ENCODE measurements at places on chromosomes 1 and 21.

DNA sequence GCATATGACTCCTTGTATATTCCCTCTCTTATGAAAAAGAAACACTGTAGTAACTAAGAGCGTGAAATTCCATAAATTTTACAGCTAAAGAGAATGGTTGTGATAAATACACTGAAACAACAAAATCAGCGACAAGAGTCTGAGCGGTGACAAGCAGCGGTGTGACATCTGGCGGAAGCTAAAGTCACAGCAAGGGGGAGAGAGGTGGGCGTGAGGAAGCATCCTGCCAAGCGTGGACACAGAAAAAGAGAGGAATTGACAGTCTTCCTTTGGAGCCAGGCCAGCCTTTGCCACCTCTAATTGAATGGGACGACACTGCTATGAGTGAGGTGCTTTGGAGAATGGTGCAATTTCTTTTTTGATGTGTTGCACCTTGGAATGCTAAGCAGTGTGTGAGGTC is 25.9 kb downstream of the PSMB2 start:
- no peak for DNase-seq

DNA sequence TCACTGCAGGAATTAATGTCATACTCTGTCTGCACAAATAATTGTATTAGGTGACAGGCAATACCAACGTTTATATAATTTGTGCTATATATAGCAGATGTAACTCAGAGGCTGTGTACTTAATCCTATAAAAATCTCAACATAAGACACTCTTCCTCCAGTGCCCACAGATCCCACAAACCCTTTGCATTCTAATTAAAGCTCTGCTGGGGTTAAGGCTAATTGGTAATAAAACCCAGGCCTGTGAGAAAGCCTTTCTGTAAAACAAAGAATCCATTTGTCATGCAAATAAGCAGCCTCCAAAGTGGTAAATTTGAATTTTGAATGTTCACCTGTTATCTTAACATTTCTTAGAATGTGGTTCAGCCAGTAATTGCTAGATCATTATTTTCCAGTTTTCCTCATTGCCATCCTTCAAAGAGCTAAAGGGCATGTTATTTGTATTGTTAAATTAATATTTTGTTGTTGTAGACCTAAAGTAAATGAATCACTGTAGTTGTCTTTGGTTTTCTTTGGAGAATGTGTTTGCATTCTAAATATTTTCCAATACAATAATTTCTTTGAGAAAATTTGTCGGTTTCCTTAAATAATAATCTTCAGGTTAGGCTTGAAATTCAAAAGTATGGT is 46.3 kb upstream of the PRDX6 start:
- DNase-seq, result no peak

- no peak for DNase-seq
Observed at GRCh38 chr1:39269791-39270342, 65.4 kb downstream of the MACF1 start.

DNA sequence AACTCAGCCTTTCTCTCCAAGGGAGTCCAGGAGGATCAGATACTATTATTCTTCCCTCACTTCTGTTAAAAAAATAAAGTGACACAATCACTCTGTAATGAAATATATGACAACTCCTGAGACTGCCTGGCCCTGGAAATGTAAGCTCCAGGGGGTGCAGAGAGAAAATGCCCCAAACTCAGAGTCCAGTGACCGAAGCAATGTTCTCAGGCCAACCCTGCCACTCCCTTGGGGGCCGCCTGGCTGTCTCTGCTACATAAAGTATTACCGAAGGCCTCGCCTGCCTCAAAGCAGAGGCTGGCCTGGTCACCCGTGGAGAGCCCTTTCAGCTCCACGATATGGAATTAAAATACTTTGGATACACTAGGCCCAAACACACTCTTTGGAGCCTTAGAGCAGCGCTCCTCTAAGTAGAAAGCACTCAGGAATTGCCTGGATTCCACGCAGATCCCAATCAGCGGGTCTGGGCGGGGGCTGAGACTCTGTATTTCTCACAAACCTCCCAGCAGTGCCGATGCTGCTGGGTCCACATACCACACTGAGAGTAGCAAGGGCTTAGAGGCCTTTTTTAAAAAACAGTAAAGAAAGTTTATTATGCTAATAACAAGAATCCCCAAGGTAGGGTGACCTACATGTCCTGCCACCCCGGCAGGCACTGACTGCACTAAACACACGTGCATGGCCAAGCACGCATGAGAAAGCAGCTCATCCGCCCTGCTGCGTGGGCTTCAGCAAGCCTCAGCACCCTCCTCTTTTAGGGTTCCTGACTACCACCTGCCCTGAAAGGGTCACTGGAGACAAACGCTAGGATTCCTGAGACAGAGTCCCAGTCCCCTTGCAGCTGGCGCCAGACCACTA is 31.1 kb downstream of the TMCO4 start:
- no peak for DNase-seq

DNA sequence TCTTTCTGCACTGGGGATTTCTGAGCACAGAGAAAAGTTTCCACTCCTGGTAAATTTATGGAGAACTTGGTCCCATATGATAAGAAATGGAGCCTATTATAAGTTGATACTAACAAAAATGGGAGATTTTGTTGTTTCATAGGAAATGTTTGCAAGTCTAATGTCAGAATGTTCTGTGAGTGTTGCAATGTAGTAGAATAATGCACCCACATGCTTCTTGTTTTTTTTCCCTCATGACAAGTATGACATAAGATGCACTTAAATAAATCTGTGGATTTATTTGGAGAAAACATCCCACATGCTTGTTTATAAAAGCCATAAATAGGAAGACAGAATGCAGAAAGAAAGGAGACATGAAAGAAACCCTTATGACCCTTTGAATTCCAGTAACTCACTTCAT is 50.8 kb upstream of the KCNJ6 start:
- no peak for DNase-seq

GRCh38 chr21:15409031-15409430 is 320.8 kb upstream of the USP25 start:
- no peak for DNase-seq

- DNase-seq, result peak; percentile 80
Observed at GRCh38 chr1:234608911-234609690, 877 bp downstream of the IRF2BP2 start.

DNA sequence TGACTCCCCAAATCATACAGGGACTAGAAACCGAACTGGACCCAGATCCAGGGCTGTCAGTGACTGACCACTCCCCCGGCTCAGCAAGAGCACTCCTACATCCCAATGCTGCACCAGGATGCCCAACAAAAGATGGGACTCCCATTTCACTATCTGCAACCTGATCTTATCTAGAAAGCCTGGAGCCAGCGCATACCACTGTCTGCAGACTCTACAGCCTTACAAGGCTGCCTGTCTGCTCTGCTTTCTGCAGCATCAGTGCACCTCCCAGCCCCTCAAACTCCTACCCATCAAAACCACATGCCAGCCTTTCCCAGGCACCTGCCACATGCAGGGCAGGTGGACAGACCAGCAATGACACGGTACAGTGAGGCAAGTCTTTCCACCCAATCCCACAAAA is 52.2 kb downstream of the SSBP3 start:
- no peak for DNase-seq

GRCh38 chr1:234584926-234585325 is 25.1 kb downstream of the IRF2BP2 start:
- DNase-seq, result no peak

DNA sequence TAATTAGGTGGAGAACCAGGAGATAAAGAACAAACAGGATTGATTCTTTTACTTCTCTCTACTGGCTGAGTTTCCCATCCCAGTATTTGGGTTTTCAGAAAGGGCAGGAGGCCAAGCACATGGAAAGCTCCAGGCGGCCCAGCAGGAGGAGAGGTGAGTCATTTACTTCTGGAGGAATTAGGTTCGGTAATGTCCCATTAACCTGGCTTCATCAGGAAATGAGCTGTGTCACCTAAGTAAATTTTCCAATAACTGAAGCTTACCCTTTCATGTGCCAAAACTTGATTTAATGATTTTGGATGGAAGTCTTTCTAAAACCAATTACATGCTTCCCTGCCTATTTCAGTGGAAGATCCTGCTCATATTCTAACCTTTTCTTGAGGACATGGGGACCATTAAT is 257.6 kb upstream of the USP24 start:
- DNase-seq, result no peak

DNA sequence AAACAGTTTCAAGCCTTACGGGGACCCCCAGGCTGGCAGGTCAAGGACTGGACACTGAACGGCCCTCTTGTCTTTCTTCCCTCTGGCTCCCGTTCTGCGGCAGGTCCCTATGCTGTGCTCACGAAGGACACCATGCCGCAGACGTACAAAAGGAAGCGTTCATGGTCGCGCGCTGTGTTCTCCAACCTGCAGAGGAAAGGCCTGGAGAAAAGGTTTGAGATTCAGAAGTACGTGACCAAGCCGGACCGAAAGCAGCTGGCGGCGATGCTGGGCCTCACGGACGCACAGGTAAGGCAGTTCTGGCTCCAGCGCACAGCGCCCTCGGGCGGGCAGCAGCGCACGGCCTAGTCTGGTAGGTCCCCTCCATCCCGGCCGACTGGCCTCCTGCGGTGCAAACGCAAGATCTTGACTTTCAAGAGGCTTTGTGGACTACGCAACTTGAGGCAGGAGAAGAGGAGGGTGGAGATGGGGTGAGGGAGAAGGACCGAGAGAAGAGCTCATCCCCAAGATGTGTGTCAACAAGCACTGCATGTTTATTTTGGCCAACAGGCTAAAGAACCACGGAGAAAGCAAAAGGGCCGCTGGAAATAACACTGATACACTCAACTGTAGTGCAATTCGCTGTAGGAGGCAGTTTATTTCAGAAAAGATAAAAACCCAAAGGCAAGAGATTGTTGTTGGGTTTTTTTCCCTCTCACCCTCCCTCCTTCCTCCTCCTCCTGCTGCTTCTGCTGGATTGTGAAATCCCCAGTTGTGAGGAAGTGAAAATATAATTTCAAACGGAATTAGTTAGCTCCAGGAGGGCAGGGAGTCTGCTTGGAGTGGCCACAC is 3.0 kb downstream of the HLX start:
- DNase-seq, result no peak

GRCh38 chr1:119225265-119225664 is 84.8 kb upstream of the WARS2 start:
- no peak for DNase-seq

DNA sequence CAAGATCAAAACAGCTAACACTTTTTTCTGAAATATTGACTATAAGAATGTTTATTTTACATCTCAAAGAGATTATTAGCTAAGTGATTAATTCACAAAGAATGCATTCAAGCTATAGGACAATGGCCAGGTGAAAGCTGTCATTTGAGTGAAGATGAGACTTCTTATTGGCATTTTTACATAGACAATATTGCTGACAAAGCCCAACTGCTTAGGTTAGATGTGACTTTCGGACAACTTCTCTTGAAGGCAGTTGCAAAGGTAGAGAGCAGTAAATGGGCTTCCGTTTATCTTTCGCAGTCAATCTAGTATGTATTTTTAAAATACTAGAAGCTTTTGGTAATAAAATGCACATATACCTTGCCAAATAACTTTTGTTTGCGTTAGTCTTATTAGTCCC is 1041.3 kb downstream of the AMY1C start:
- DNase-seq, result no peak

- DNase-seq, result no peak
Observed at GRCh38 chr1:203271962-203272632, 33.2 kb upstream of the BTG2 start.
